ENCODE measurements at places on chromosomes 16 and 17. TPM values are rescaled to one million over a fixed set of nuclear protein-coding genes. Genes with fewer than 3 reads are reported as not detected.
A peak's percentile ranks its signal among the peaks of the same experiment; 100 is the strongest.

- no peaks in the 10 kb centered on the region for H3K36me3 ChIP-seq
- no peaks in the 10 kb centered on the region for H3K4me1 ChIP-seq
- H3K4me3 ChIP-seq = no peak overlapping the region
- H3K27me3 ChIP-seq = no peaks in the 10 kb centered on the region
Observed at GRCh38 chr16:87918338-87918737, 18.0 kb downstream of the CA5A start.

GRCh38 chr16:60929-61878 lies 7.6 kb downstream of the SNRNP25 start:
- no peak overlapping the region for H3K4me3 ChIP-seq
- no peaks in the 10 kb centered on the region for H3K36me3 ChIP-seq
- H3K4me1 ChIP-seq = no peaks in the 10 kb centered on the region
- H3K27ac ChIP-seq = no peak overlapping the region
- no peak for DNase-seq

- H3K4me1 ChIP-seq = peaks cover 7% of the 10 kb centered on the region
- H3K27me3 ChIP-seq = no peaks in the 10 kb centered on the region
- H3K36me3 ChIP-seq = no peaks in the 10 kb centered on the region
- peak overlapping the region; percentile 60 for H3K4me3 ChIP-seq
- H3K27ac ChIP-seq = no peak overlapping the region
Observed at GRCh38 chr16:47037396-47037745, 63.9 kb upstream of the DNAJA2 start.

DNA sequence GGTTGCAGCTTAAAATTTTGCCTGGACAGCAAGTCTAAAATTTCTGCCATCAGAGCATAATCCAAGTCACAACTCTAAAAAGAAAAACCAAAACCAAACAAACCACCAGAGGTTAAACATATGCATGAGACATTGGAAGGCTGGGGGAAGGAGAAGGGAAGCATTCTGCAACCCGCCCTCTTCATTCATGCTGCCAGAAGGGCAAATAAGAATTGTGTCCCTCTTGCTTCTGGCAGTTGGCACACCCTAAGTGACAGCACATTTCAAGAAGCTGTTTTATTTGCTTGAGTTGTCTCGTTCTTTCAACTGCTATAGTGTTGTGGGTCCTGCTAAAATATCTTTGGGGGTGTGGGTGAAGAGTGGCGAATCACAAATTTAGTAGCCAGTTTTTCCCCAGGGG lies 99.6 kb downstream of the SKAP1 start:
- H3K4me1 ChIP-seq = peaks cover 4% of the 10 kb centered on the region
- H3K27ac ChIP-seq = no peak overlapping the region
- no peaks in the 10 kb centered on the region for H3K27me3 ChIP-seq
- H3K36me3 ChIP-seq = no peaks in the 10 kb centered on the region

DNA sequence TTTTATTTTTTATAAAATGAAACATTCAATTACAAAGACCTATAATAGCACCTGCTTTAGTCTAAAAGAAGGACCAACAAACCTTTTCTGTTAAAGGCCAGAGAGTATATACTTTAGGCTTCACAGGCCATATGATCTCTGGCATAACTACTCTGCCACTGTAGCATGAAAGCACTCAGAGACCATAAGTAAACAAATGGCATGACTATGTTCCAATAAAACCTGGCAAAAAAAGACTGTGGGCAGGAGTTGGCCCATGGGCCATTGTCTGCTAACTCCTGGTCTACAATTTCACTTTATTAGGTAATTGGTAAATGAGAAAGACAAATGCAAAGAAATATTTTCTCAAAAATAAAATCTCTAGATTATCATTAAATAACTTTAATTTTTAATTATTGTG lies 14.9 kb downstream of the CEP112 start:
- no peaks in the 10 kb centered on the region for H3K27me3 ChIP-seq
- no peak overlapping the region for H3K4me3 ChIP-seq
- H3K27ac ChIP-seq = no peak overlapping the region
- H3K4me1 ChIP-seq = no peaks in the 10 kb centered on the region

GRCh38 chr16:53372992-53373871 lies 61.0 kb upstream of the RBL2 start:
- no peak overlapping the region for H3K27ac ChIP-seq
- H3K4me1 ChIP-seq = peaks cover 25% of the 10 kb centered on the region
- H3K27me3 ChIP-seq = no peaks in the 10 kb centered on the region
- H3K36me3 ChIP-seq = no peaks in the 10 kb centered on the region
- H3K4me3 ChIP-seq = peak overlapping the region; percentile 63

GRCh38 chr17:14604591-14605266 lies 303.8 kb downstream of the HS3ST3B1 start:
- H3K36me3 ChIP-seq = no peaks in the 10 kb centered on the region
- H3K27me3 ChIP-seq = no peaks in the 10 kb centered on the region
- no peaks in the 10 kb centered on the region for H3K4me1 ChIP-seq
- no peak overlapping the region for H3K27ac ChIP-seq

The KRTAP4-3 gene
- not detected for total RNA-seq

The NGFR gene
- 0.07 TPM for total RNA-seq

The KLHL10 gene
- total RNA-seq = not detected

The RNU2-1 gene
- total RNA-seq = 3,357 TPM
